Stimulated activated CD8-positive, alpha-beta memory T cell treated with anti-CD3 and anti-CD28 coated beads, Interleukin-7, amount 100 ng/mL, for 1 hour (primary cell): ENCODE measurements at places on chromosomes 3 and 15.
A peak's percentile ranks its signal among the peaks of the same experiment; 100 is the strongest.

- no peak for DNase-seq
Measured at GRCh38 chr3:141489203-141489602, 2.4 kb downstream of the RASA2 start.

DNA sequence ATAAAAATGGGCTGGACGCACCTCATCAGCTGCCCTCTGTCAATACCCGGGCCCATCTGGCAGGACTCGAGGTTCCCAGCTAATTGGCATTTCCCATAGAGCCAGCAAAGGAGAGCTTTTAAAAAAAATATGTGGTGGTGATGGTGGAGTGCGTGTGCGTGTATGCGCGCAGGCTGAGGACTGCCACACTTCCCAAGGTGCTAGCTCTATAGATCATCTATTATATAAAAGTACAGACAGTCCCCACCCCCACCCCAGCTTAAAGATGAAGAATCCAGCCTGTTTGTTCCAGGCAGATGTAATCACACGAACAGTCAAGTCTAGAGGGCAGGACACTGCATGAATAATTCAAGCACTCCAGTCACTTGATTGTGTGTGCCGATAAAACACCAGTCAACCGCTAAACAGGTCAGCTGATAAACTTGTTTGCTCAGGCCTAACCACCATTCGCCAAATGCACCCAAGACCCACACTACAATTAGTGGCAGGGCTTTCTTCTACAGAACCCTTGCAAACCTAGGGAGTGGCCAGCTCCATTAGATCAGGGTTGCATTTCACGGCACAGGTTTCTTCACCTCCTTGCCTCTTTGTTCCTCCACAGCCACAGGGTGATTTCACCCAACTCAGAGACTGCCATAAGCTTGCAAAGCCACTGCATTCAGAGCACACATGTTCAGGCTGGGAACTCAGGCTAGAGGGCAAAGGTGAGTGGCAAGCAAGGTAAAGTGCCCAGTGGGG, 5.8 kb downstream of the TLE3 start:
- no peak for DNase-seq

DNA sequence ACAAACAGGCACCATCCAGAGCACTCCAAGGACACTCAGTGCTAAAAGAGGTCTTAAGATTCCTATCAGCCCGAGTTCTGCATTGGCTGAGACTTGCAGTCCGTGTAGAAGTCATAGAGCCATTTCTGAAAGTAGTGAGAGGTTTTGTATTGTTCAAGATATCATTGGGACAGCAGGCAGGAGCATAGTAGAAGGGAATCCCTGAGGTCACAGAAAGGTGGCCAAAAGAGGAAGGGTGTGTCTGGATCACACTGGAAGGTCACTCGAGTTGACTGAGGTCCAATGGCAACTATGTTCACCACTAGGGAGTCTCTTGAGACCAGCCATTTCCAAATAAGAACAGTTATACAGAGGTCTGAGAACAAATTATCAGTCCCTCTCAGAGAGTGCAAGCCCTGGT, 468.3 kb downstream of the EPHB1 start:
- no peak for DNase-seq

GRCh38 chr3:140204271-140204984, 269.4 kb downstream of the CLSTN2 start:
- no peak for DNase-seq

- no peak for DNase-seq
Measured at GRCh38 chr15:58279106-58279505, 140.9 kb downstream of the AQP9 start.

DNA sequence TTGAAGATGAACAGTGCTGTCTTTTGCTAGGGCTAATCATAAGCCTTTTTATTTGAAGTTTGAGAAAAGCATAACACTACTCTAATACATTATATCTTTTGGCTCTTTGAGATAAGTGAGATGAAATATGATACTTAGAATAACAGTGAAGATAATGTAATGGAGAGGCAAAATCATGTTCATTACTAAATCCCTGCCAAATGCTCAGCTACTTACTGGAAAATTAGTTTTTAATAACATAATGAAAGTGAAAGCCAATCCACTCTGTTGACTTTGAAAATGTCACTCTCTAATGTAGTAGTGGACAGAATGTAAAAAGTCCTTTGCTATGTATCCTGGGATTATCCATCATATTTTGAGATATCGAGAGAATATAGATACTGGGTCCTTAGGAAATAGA, 35.9 kb upstream of the MYH15 start:
- no peak for DNase-seq

DNA sequence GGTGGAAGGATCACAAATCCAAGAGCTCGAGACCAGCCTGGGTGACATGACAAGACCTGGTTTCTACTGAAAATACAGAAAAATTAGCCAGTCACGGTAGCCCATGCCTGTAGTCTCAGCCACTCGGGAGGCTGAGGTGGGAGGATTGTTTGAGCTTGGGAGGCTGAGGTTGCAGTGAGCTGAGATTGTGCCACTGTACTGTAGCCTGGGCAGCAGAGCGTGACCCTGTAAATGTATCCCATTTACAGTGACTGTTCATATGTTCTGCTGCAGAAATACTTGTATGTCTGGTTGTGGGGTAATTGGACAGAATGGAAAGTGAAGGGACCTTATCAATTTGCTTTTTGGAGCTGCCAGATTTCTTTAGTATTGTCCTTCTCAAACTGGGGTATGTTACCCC, 24.9 kb downstream of the ATG7 start:
- no peak for DNase-seq

DNA sequence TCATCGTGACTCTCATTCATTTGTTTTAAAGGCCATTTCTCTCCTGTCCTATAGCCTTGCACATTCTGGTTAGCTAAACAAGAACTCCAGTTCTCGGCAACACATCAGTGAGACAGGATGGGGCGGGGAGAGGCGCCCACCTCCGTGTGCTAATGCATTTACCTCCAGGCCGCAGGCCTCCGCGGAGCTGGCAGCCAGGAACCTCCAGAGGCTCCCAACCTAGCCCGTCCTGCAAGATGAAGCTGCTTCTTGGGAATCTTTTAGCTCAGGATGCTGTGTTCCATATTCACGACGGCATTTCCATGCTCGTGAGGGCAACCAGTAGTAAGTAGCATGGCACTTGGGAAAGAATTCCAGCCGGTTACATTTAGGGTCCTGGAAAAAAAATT, 47.9 kb downstream of the RGMA start:
- no peak for DNase-seq

DNA sequence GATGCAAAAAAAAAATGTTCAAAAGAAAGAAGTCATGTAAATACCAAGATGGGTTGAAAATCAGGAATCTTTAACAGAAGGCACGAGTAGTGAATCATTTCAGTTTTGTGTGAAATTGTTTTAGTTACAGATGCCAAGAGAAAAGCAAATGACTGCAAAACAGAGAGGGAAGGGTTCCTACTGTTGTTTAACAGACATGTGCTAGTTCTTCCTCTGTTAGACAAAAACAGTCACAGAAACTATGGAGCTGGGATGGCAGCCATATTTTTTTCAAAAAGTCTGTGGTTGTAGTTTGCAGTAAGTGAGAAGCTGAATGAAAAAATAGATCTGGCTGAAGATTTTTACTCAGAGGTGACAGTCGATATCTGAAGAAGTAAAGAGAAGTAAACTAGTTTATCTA, 511.9 kb downstream of the ZIC1 start:
- no peak for DNase-seq

GRCh38 chr15:85984241-85984640, 95.4 kb upstream of the AGBL1 start:
- DNase-seq: no peak

- no peak for DNase-seq
Measured at GRCh38 chr3:66644549-66644948, 143.7 kb upstream of the LRIG1 start.

- DNase-seq: no peak
Measured at GRCh38 chr3:4688411-4688810, 195.3 kb downstream of the ITPR1 start.

- no peak for DNase-seq
Measured at GRCh38 chr3:10632741-10633140, 127.4 kb upstream of the ATP2B2 start.

DNA sequence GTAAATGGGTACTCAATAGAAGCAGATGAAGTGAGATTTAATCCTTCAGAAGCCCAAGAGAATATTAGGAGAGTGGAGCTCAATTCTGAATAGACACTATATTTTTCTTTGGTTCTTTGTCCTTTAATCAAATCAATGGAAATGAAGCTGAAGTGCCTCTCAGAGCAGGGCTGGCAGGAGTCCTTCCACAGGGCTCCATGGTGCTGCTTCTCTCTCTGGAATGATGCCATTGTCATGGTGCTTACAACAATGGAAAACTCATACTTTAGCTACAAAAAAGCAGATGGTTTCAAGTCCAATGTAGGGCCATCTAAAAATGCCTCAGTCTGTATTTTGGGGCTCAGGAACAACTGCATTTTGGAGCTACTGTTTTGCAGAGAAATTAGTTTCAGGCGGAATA, 125.1 kb downstream of the SNRK start:
- no peak for DNase-seq

- no peak for DNase-seq
Measured at GRCh38 chr3:68515237-68515636, 417.1 kb downstream of the TAFA4 start.

GRCh38 chr3:168024537-168024941, 71.2 kb downstream of the GOLIM4 start:
- DNase-seq: no peak

- DNase-seq: no peak
Measured at GRCh38 chr3:189298469-189299375, 127.0 kb downstream of the TPRG1 start.

DNA sequence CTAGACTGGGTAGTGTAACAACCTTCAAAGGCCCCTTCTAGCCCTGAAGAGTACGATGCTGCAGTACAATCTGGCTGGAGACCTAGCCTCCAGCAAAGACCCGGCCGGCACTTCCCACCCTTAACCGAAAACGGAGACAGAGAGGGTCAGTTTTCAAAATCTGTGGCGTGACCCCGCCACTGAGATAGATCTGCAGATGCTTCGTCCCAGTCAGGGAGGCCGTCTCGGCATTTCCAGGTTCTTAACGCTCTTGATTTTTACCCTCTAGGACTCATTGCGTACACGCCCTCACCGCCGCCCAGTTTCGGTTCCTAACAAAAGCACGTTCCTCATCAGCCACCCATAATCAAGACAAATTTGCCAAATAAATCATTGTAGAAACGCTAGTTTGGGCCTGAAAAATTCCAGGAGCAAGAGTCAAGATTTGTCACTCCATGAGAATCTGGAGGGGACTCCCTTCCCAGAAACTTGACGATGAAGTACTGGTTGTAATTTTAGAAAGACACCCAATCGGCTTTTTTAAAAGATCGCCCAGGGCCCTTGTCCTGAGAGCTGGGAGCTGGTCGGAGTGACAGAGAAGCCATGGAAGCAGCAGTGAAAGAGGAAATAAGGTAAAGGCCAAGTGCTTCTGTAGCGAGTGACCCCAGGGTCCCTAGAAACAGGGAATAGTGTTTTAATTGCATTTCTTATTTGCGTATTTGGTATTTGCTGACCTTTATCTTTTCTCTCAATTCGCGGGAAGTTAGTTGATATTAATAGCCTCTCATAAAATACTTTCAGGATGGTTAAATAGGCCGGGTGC, 868 bp upstream of the TMEM87A start:
- peak; percentile 24 for DNase-seq

DNA sequence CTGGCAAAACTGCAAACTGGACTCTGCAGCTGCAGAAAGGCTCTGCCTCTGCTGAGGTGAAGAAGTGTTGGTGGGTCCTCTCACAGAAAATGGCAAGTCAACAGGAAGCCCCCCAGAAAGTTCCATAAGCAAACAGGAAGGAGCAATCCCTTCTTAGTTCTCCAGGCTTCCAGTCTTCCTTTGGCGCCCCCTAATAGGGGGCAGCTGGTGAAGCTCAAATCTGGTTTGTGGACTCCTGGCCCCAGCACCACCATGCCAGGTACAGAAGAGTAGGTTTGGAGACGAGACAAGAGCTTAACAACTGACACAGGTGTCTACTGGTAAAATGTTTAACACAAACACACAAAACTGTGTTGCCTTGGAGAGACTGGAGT, 35.5 kb downstream of the LEO1 start:
- no peak for DNase-seq

DNA sequence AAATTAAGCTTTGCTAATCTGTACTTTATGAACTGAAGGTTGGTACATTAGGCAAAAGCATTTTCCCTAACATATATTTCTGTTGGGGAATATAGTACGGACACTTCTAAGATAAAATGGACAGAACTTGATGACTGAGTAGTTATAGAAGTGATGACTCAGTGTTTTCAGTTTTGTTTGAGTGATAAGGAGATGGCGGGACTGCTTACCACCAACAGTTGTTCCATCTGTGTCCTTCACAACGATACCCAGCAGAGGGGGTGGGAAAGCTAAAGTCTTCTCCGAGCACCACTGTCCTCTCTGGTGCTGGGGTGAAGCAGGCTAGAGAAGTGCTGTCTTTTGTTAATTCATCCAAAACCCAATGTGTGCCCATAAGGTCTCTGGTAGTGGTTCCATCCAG, 195.8 kb downstream of the CD47 start:
- DNase-seq: no peak

DNA sequence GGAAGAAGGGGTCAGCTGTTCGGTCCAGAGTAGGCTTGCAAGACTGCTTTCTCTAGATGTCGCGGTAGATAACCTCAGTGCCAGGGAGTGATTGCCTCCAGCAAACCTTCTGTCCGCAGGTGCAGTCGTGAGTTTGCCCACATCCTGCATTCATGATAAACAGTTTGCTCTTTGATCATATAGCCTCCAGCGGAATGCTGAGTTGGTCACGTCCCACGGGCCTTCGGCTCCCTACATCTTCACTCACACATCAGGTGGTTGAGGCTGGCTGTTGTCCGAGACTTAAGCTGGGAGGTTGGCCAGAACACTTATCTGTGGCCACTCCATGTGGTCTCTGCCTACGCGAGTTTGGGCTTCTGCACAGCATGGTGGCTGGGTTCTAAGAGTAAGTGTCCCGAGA, 62.1 kb upstream of the NR2C2 start:
- DNase-seq: no peak

DNA sequence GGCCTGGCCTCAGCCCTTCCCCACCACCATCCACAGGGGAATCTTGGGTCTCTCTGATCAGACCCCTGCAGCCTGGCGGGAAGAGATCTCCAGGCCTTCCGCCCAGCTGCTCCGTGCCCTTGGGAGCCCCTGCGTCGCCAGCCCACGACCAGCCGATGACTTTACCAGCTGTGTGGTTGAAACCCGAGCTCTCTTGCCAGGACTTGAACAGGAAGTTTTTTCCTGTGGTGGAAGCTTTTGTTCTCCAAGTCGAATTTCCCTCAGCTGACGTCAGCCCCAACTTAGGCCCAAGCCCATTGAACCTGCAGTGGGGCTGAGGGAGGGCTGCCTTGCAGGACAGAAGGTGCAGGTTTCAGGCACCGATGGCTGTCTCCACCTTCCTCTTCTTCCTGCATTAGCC, 51.7 kb upstream of the SMAD3 start:
- DNase-seq: no peak

- no peak for DNase-seq
Measured at GRCh38 chr15:73922186-73923151, 3.8 kb upstream of the LOXL1 start.

DNA sequence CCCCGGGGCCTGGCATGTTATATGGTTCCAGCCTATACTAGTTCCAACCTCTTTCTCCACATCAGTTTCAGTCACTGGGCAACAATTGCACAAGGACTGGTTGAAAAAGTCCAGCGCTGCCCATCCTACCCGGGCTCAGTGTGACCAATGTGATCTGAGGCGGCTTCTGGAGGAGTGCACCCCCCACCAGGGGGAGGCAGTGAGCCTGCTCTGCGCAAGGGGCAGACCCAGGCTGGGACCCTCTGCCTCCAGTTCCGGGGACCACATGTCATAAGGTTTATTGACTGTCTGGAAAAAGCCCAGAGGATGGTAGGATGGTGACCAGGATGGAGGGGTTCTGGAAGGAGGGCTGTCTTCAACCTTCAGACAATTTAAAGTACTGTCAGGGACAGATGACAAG, 25.6 kb upstream of the NR2E3 start:
- no peak for DNase-seq
